WTC11 (cell line): ENCODE measurements at places on chromosomes 12 and 14. TPM values are rescaled to one million over a fixed set of nuclear protein-coding genes. Genes with fewer than 3 reads are reported as not detected.

GRCh38 chr12:18849080-18849479, 111.2 kb downstream of the CAPZA3 start:
- H3K4me1 ChIP-seq: 0 out of 2 replicates have a peak, but pooled peaks cover 11% of the 10 kb centered on the region
- no peak overlapping the region for H3K4me3 ChIP-seq
- no peak for DNase-seq
- no peak overlapping the region for H3K27ac ChIP-seq
- no peaks in the 10 kb centered on the region for H3K36me3 ChIP-seq

- no peaks in the 10 kb centered on the region for H3K27me3 ChIP-seq
- peak overlapping the region; percentile 80 for H3K27ac ChIP-seq
- H3K4me3 ChIP-seq: no peak overlapping the region; the same call in 1 of the 2 replicates
These were observed 1.5 kb downstream of the CHD4 start for GRCh38 chr12:6605421-6606330.

- no peaks in the 10 kb centered on the region for H3K27me3 ChIP-seq
- H3K36me3 ChIP-seq: no peaks in the 10 kb centered on the region
- no peak for DNase-seq
These were observed 81.4 kb upstream of the KRR1 start for GRCh38 chr12:75592638-75593335.

GRCh38 chr14:102496331-102496691, 13.3 kb downstream of the ANKRD9 start:
- no peak for DNase-seq
- no peaks in the 10 kb centered on the region for H3K4me1 ChIP-seq
- peak overlapping the region; percentile 68; the same call in 1 of the 2 replicates for H3K27ac ChIP-seq

GRCh38 chr12:6118891-6119568, 5.4 kb downstream of the VWF start:
- H3K4me1 ChIP-seq: 0 out of 2 replicates have a peak, but pooled peaks cover 3% of the 10 kb centered on the region
- no peak for DNase-seq
- H3K27ac ChIP-seq: peak overlapping the region; percentile 58; the same call in 1 of the 2 replicates

GRCh38 chr12:51383269-51383905, 7.8 kb downstream of the GALNT6 start:
- H3K36me3 ChIP-seq: peaks cover 10% of the 10 kb centered on the region
- H3K4me1 ChIP-seq: peaks cover 51% of the 10 kb centered on the region
- no peak overlapping the region for H3K27ac ChIP-seq
- H3K4me3 ChIP-seq: no peak overlapping the region

DNA sequence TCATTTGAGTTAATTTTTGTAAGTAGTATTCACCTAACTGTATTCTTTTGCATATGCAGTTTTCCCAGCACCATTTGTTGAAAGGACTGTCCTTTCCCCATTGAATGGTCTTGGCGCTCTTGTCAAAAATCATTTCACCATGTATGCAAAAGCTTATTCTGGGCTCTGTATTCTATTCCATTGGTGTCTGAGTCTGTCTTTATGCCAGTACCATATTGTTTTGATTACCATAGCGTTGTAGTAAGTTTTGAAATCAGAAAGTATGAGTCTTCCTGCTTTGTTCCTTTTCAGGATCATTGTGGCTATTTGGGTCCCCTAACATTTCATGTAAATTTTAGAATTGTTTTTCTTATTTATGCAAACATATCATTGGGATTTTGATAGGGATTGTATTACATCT, 508.7 kb upstream of the RGS6 start:
- peaks cover 16% of the 10 kb centered on the region for H3K4me1 ChIP-seq
- no peak overlapping the region for H3K27ac ChIP-seq
- peaks cover 42% of the 10 kb centered on the region for H3K36me3 ChIP-seq
- H3K27me3 ChIP-seq: peaks cover 5% of the 10 kb centered on the region; the same call in 1 of the 2 replicates

DNA sequence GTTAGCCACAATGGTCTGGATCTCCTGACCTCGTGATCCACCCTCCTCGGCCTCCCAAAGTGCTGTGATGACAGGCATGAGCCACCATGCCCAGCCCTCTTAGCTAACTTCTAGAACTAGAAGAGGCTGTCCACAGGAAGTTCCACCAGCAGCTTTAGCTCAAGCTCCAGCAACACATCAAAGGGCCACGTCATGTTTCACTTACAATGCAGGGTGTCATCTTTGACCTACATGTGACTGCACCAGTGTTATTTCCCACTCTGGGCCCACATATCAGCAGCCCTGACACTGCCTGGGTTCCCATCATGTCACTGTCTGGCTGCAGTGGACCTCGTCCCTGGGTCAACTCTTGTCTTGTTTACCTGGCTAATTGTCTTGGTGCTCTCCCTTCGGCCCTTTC, 147.2 kb downstream of the GRIN2B start:
- no peak overlapping the region for H3K27ac ChIP-seq
- no peaks in the 10 kb centered on the region for H3K36me3 ChIP-seq

DNA sequence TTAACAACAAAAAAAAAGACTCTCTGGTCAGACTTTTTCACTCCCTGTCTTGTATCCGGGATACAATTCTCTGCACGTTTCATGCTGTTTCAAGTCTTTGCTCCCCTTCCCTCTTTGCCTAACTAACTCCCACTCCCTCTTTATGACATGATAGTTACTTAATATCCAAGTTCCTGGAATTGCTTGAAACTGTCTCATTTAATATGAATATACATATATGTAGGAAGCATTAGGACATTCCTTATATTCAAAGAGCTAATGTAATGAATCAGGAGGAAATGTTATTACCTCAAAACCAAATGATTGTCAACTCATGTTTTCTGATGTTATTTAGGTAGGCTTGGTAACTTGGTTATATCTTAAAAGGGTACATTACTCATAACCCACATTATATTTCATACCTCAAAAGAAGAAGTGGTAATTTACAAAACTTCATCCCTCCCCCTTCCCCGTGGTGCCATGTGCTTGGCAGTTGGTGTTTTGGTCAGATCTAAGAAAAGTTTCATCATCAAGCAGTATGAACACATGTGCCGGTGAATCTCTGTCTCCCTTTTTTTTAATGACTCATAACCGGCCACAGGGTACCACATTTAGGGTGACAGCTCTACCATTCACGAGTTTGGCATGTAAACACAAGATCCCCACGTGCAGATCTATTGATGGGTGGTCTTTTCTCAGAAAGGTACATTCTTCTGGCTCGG, 56.5 kb downstream of the HCAR2 start:
- no peak overlapping the region for H3K4me3 ChIP-seq
- no peak overlapping the region for H3K27ac ChIP-seq
- DNase-seq: no peak
- H3K27me3 ChIP-seq: no peaks in the 10 kb centered on the region
- peaks cover 18% of the 10 kb centered on the region for H3K4me1 ChIP-seq

DNA sequence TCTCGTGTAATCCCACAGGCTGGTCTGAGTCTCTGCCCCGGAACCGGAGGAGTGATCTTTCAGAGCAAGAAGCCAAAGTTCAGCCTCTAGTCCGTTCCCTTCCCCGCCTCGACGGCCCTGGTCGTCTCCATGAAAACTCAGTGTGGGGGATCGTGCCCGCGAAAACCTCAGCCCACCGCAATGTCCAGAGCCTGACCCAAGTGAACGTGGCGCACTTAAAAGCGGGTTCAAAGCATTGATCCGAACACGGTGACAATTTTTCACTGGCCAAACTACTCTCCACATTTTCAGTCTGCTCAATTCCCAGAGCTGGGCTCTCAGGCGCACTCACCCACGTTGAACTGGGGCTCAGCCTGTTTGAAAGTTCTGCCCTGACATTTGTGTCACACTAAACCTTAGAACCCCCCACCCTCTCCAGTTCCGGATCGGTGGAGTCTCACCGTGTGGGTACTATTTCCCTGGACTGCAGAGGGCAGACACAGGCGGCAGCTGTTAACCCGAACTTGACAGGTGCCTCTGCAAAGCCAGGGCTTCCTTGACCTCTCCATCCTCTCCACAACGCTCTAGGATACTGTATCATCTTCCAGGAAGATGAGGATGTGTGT, 886 bp upstream of the PRICKLE1 start:
- no peak overlapping the region for H3K27ac ChIP-seq
- H3K36me3 ChIP-seq: no peaks in the 10 kb centered on the region
- peaks cover 51% of the 10 kb centered on the region for H3K27me3 ChIP-seq
- peak; percentile 25 for DNase-seq
- peak overlapping the region; percentile 80 for H3K4me3 ChIP-seq

DNA sequence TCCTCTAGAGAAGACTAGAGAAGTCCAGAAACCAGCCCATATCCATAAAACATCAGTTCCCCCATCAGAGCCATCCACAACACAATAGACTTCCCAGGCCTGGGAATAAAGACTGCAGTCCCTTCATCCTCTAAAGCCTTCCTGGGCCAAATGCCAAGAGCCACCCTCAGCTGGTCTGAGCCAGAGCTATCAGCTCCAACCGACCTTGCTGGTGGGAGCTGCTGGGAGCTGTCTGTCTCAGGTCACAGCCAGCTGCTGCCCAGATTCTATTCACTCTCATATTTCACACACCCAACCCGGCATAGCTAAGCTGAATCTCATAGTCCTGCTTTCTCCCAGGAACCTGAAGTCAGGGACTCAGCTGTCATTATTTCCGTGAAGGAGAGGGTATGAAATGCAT, 10.9 kb upstream of the TFCP2 start:
- H3K27me3 ChIP-seq: no peaks in the 10 kb centered on the region
- no peak overlapping the region for H3K4me3 ChIP-seq
- peak; percentile 26 for DNase-seq

GRCh38 chr14:92750994-92751400, 2.6 kb upstream of the LGMN start:
- H3K4me1 ChIP-seq: peaks cover 19% of the 10 kb centered on the region
- H3K4me3 ChIP-seq: no peak overlapping the region
- peaks cover 8% of the 10 kb centered on the region for H3K36me3 ChIP-seq

GRCh38 chr14:76123426-76124225, 28.1 kb upstream of the GPATCH2L start:
- H3K4me1 ChIP-seq: peaks cover 17% of the 10 kb centered on the region
- peaks cover 2% of the 10 kb centered on the region; the same call in 1 of the 2 replicates for H3K27me3 ChIP-seq

OASL gene
- 0.28 TPM in 1 of 3 replicates, not detected in the others for total RNA-seq

FBLN5 gene
- total RNA-seq: 2.7 to 4.0 TPM (median 3.6 TPM) in 3 replicates

ZNF891 gene
- 3.4 to 3.8 TPM (median 3.4 TPM) in 3 replicates for total RNA-seq

HOXC5 gene
- total RNA-seq: not detected in 3 replicates

SERPINA10 gene
- total RNA-seq: 0.04 TPM in 1 of 3 replicates, not detected in the others

MSRB3 gene
- 0.80 to 1.8 TPM (median 0.85 TPM) in 3 replicates for total RNA-seq

LMNTD1 gene
- total RNA-seq: not detected in 3 replicates

RPGRIP1 gene
- 0.41 to 0.71 TPM (median 0.50 TPM) in 3 replicates for total RNA-seq
